ENCODE measurements at places on chromosomes 2 and 18.

DNA sequence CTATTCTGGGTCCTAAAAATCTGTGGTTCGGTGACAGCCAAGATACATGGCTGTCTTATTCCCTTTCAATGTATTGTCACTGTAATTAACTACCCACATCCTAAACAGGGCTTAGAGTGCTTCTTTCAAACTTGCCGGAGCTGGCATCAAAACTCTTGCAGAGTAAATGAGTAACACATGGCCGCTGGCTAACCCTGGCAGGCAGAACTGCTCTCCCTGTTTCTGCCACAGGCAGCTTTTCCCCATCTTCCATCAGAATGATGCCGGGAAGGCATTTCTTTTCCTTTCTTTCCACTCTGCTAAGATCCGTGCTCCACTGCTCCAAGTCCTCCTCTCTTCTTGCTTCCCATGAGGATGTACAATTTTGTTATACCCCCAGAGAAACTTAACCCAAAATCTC, 54.8 kb upstream of the PTPRM start:
- no peak overlapping the region for H3K4me3 ChIP-seq
- no peak overlapping the region for H3K27ac ChIP-seq
- no peaks in the 10 kb centered on the region for H3K36me3 ChIP-seq
- peaks cover 4% of the 10 kb centered on the region for H3K4me1 ChIP-seq
- no peak for DNase-seq

GRCh38 chr2:108587621-108588020, 53.4 kb downstream of the LIMS1 start:
- H3K27ac ChIP-seq = peak overlapping the region; percentile 64
- peaks cover 8% of the 10 kb centered on the region for H3K4me1 ChIP-seq
- H3K4me3 ChIP-seq = no peak overlapping the region
- H3K27me3 ChIP-seq = no peaks in the 10 kb centered on the region
- DNase-seq = no peak
- no peaks in the 10 kb centered on the region for H3K36me3 ChIP-seq

DNA sequence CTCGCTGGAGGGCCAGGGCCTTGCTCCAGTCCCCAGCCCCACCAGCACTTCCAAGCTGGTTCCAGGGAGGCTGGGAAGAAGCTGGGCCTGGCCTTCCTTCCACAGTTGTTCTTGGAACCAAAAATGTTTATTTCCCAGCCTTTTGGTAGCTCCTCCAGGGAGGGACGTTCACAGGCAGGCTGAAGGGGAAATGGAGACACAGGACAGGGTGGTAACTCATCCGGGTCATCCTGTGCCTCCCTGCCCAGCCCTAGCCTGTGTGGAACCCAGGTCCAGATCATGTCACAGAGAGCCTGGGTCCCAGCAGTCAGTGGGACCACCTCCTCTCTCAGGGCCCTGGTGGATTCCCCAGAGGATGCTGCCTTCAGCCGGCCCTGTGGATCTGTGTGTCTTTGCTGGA, 12.5 kb upstream of the ARMC9 start:
- peak overlapping the region; percentile 10 for H3K27ac ChIP-seq
- peaks cover 5% of the 10 kb centered on the region for H3K4me1 ChIP-seq
- no peak overlapping the region for H3K4me3 ChIP-seq
- no peaks in the 10 kb centered on the region for H3K27me3 ChIP-seq

- H3K36me3 ChIP-seq = no peaks in the 10 kb centered on the region
- H3K27me3 ChIP-seq = no peaks in the 10 kb centered on the region
- no peak overlapping the region for H3K27ac ChIP-seq
- DNase-seq = no peak
Measured at GRCh38 chr18:43772907-43773306, 495.6 kb upstream of the SYT4 start.

- no peaks in the 10 kb centered on the region for H3K27me3 ChIP-seq
- no peak overlapping the region for H3K27ac ChIP-seq
- H3K4me1 ChIP-seq = peaks cover 3% of the 10 kb centered on the region
- no peaks in the 10 kb centered on the region for H3K36me3 ChIP-seq
Measured at GRCh38 chr2:84900971-84901370, 4.5 kb upstream of the TMSB10 start.

GRCh38 chr2:35454966-35455638, 900.5 kb upstream of the CRIM1 start:
- no peaks in the 10 kb centered on the region for H3K27me3 ChIP-seq
- no peak for DNase-seq
- H3K27ac ChIP-seq = no peak overlapping the region

- no peaks in the 10 kb centered on the region for H3K36me3 ChIP-seq
- H3K4me1 ChIP-seq = no peaks in the 10 kb centered on the region
- no peak for DNase-seq
- H3K4me3 ChIP-seq = no peak overlapping the region
- H3K27ac ChIP-seq = no peak overlapping the region
- no peaks in the 10 kb centered on the region for H3K27me3 ChIP-seq
Measured at GRCh38 chr18:60865801-60866200, 467.4 kb upstream of the CDH20 start.

DNA sequence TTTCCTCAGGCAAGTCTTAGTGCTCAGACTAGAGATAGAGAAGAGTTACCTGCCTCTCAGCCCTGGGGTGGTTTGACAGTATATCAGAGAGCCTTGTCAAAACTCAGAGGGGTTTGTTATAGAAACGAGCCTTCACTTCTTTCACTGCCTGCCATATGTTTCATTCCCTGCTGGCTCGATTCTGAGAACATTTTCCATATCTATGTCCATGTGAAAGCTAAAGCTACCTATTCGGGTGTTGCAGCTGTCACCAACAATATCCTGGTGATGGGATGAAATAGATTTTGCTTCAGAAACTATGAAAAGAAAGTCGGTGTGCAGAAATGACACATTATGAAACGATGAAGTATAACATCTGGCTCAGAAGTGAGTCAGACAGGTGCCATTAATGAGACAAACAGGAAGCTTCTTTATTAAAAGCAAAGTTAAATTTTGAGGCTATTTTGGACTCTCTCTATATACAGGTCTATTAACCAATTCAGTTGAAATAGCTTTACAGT, 56.1 kb upstream of the TANK start:
- H3K4me1 ChIP-seq = no peaks in the 10 kb centered on the region
- no peaks in the 10 kb centered on the region for H3K27me3 ChIP-seq

- no peak overlapping the region for H3K27ac ChIP-seq
- H3K4me1 ChIP-seq = no peaks in the 10 kb centered on the region
- H3K4me3 ChIP-seq = no peak overlapping the region
- H3K27me3 ChIP-seq = no peaks in the 10 kb centered on the region
- no peak for DNase-seq
- H3K36me3 ChIP-seq = no peaks in the 10 kb centered on the region
Measured at GRCh38 chr2:41068740-41069139, 616.9 kb upstream of the SLC8A1 start.

DNA sequence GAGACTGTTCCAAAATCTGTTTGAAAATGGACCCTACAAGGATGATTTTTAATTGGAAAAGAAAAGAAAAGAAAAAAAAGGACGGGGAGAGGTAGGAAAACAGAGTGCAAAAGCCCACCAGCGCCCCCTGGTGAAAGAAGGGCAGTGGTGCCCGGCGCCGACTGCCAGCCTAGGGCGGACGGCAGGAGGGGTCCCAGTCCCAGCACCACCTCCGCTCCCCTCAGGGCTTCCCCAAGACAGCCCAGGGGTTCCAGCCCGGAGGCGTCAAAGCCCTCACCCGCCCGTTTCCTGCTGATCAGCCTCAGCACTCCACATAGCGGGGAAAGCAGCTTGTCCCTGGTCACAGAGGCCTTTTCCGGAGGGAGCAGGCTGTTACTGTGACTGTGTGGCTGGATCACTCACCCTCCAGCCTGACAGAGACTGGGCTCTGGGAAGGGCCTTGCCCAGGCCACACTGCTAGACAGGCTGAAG, 213.9 kb downstream of the TFCP2L1 start:
- no peaks in the 10 kb centered on the region for H3K36me3 ChIP-seq
- no peaks in the 10 kb centered on the region for H3K4me1 ChIP-seq
- peaks cover 14% of the 10 kb centered on the region for H3K27me3 ChIP-seq
- H3K27ac ChIP-seq = no peak overlapping the region
- H3K4me3 ChIP-seq = no peak overlapping the region
- DNase-seq = peak; percentile 74

DNA sequence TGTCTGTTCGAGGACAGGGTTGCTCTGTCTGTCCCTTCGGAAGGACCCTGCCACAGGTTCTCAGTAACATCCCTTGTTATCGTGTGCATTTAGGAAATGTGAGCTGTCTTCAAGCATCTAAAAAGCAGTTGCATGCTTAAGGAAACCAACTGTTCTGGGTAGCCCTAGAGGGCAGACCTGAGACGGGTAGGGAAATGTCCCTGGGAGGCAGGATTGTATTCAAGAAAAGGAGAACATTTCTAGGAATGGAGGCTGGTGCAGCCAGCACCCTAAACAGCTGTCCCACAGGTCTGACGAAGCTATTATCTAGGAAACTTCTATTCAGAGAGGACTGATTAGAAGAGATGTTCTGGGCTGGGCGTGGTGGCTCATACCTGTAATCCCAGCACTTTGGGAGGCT, 414.2 kb downstream of the NBAS start:
- H3K27ac ChIP-seq = no peak overlapping the region
- no peaks in the 10 kb centered on the region for H3K27me3 ChIP-seq
- no peak overlapping the region for H3K4me3 ChIP-seq
- no peaks in the 10 kb centered on the region for H3K36me3 ChIP-seq

- peaks cover 26% of the 10 kb centered on the region for H3K27me3 ChIP-seq
- no peaks in the 10 kb centered on the region for H3K36me3 ChIP-seq
- no peak overlapping the region for H3K4me3 ChIP-seq
Measured at GRCh38 chr2:120737340-120738101, 1.9 kb downstream of the GLI2 start.

GRCh38 chr2:128402911-128403670, 84.4 kb upstream of the HS6ST1 start:
- no peak overlapping the region for H3K4me3 ChIP-seq
- no peaks in the 10 kb centered on the region for H3K27me3 ChIP-seq
- no peak for DNase-seq
- H3K27ac ChIP-seq = no peak overlapping the region
- H3K4me1 ChIP-seq = no peaks in the 10 kb centered on the region

DNA sequence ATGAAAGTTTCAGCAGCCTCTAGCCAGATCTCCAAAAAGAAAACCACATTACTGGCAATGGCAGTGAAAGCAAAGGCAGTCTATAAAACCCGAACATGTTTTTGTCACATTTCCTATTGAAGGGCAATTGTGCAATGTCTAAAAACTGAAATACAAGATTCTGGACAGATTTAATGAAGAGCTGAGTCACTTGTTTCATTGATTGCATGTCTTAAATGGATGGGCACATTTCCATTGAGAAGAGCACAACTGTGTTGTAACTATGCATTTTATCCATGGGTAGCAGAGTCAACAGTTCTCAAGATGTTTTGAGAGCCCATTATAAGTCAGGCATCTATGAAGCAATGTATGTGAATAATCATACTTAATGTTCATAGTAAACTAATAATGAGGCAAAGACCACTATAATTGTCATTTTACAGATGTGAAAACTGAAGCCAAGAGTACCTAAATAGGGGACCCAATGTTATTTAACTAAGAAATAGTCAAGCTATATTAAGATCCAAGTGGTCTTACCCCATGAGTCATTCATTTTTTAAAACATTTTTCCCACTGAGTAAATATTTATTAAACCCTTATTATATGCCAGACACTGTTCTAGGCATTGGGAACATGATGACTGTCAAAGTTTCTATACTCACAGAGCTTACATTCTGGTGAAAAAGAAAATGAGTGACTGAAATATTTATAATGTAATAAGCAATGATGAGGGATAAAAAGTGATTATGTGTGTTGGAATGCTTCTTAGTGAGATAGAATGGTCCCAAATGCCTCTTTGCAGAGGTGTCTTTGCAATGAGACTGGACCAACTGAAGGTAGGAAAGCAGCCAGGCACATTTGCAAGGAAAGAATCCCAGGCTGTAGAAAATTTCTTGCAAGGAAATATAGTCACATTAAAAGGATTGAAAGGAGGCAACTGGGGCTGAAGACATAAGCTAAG, 818.9 kb upstream of the ACVR2A start:
- H3K27me3 ChIP-seq = no peaks in the 10 kb centered on the region
- DNase-seq = no peak
- H3K4me3 ChIP-seq = no peak overlapping the region
- H3K4me1 ChIP-seq = no peaks in the 10 kb centered on the region
- no peak overlapping the region for H3K27ac ChIP-seq

DNA sequence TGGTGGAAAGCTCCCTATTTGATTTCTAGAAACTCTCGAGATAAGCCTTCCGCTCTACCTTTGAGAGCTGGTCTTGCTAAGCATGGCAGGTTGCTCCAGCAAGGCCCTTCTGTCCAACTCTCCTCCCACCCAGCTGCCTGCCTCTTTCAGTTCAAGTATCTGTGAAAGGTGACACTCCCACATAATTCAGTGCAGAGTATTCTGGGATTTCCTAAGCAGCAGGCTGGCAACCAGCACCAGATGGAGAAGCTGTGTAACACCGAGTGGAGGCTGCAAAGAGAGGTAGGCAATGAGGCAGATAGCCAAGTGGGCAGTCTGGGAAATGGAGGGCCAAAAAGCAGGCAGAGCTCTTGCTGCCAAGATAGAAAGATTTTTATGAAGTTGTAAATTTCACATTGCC, 88.4 kb upstream of the CAVIN2 start:
- H3K36me3 ChIP-seq = no peaks in the 10 kb centered on the region
- H3K4me3 ChIP-seq = no peak overlapping the region
- no peaks in the 10 kb centered on the region for H3K4me1 ChIP-seq

GRCh38 chr2:62577994-62578781, 72.2 kb upstream of the TMEM17 start:
- DNase-seq = no peak
- H3K4me1 ChIP-seq = no peaks in the 10 kb centered on the region
- no peaks in the 10 kb centered on the region for H3K27me3 ChIP-seq
- H3K4me3 ChIP-seq = no peak overlapping the region
- H3K36me3 ChIP-seq = no peaks in the 10 kb centered on the region

DNA sequence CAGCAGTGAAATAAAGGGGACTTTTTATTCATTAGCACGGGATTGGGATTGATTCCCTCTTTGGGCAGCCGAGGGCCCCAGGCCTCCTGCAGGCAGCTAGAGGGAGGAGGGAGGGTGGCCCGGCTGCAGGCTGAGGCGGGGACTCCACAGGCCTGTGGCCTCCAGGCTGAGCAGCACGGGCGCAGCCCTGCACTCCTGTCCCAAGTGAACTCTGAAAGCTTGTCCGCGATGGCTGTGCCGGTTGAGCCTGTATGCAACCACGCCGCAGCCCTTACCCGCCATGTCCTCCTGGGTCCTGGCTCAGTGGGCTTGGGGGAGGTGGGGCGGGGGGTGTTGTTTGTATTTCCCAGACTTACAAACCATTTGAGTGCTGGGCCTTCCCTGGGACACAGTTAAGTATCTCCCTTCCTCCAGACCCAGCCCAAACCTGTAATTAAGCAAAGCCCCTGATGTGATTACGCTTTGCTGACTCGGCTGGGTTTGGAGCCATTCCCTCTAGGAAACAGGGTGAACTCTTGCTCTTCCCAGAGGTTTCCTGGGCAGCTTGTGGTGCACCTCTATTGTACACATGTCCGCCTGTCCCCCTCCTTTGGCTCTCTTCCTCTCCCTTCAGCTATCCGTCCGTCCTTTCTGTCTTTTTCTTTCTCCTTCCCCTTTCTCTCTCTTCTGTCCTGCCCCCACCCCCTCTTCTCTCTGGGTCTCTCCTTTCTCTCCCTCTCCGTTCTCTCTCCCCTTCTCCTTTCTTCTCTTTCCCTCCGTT, 5.3 kb downstream of the GLI2 start:
- H3K4me3 ChIP-seq = no peak overlapping the region
- H3K4me1 ChIP-seq = peaks cover 24% of the 10 kb centered on the region
- H3K27me3 ChIP-seq = peaks cover 33% of the 10 kb centered on the region
- no peak for DNase-seq
- no peaks in the 10 kb centered on the region for H3K36me3 ChIP-seq

Data from liver (tissue), 10 donors.